Activated CD4-positive, alpha-beta memory T cell treated with anti-CD3 and anti-CD28 coated beads, Interleukin-2, amount 10 ng/mL, durations not matched to agents 7 days and 5 days (primary cell): ENCODE measurements at places on chromosomes 5 and 9. TPM values are rescaled to one million over a fixed set of nuclear protein-coding genes. Genes with fewer than 3 reads are reported as not detected.

SLC1A1 gene
- total RNA-seq = 0.23 TPM

PCDHB4 gene
- not detected for total RNA-seq

TNFSF15 gene
- 0.03 TPM for total RNA-seq

SPATA31E1 gene
- not detected for total RNA-seq

LVRN gene
- 0.13 TPM for total RNA-seq

PCDHGA3 gene
- not detected for total RNA-seq

IL9 gene
- not detected for total RNA-seq
